ENCODE measurements at places on chromosomes 1 and 21. TPM values are rescaled to one million over a fixed set of nuclear protein-coding genes. Genes with fewer than 3 reads are reported as not detected.
A peak's percentile ranks its signal among the peaks of the same experiment; 100 is the strongest.

- no peak for DNase-seq
Observed at GRCh38 chr1:231396643-231397042, 25.4 kb downstream of the EGLN1 start.

DNA sequence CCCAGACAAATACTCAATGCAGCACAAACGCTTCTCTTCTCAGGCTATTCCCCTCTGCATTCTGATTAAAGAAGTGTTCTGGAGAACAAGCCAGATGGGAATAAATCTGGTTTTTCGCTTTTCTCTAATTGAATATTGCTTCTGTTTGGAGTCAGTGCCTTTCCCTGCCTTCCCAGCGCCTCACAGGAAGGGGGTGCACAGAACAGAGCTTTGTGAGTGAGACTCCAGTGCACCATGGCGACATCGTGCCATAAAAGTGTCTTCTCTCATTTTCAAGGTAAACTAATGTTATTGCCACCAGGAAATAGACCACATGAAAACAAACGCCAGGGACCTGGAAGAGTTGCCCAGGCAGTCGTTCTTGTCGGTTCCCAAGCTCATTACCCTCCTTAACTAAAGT is 43.6 kb upstream of the SLC45A1 start:
- no peak for DNase-seq

DNA sequence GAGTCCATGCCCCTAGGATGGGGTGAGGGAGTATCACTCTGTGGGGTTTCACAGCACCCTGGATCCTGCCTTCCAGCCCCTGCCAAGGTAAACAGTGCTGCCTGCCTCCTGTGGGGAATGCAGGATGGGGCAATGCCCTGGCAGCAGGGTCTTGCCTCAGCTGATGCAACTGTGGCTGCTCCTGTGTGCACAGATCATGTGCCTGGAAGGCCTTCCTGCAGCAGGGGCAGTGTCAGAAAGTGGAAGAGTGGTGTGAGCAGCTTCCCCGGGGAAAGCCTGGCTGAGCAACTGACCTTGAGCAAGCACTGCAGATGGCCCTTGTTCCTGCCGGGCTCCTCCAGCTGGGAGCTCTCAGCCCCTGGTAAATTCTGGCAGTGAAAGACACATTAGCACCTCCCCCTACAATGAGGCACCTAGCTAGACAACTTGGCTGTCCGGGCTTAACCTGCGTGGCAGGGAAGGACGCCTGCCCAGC is 9.9 kb downstream of the TOR3A start:
- DNase-seq: no peak

DNA sequence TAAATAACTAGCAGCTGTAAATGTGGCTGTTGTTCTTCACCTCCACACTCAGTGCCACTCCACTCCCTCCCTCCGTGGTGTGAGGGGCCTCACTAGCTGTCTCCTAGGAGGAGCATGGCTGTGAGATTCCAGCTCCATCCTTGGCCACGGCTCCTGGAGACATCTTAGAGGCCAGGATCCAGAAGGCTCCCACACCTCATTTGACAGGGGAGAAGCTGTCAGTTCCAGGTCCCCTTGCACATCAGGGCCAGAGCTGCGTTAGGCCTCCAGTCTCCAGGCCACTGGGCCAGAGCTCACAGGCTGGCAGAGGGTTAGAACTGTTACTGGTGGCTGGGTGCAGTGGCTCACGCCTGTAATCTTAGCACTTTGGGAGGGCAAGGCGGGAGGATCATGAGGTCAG is 15.0 kb downstream of the PCSK9 start:
- DNase-seq: no peak

DNA sequence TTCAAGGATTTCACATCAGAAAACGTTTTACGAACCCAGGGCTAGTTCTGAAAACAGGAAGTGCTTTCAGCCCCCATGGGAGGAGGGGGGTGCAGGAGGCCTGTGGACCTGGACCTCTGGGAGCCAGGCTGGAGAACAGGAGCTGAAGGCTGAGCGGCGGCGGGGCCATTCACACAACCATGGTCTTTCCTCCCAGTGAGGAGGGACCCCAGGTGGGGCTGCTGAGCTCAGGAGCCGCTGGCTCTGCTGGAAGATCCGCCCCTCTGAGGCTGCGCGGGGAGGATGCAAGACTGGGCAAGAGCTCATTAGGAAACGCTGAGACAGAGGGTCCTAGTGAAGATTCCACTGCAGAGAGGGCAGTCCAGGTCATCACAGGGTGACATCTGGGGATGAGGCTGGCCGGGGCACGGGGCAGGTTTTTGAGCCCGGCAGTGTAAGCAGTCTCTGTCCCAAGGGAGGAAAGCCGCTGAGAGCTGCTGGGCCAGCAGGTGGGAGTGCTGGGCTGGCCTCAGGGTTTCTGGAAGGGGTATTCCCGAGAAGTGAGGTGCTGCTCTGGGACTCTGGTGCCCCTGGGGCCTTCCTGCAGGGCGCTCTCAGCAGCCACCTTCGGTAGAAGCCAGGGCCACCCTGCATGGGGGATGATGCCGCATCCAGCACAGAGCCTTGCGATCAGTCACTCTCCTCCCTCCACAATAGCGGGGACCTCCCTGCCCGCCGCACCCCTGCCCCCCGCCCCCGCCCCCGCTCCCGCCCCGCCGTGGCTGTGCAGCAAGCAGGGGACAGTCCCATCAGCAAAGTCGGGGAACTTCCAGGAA is 7.5 kb downstream of the MX2 start:
- peak; percentile 5 for DNase-seq

DNA sequence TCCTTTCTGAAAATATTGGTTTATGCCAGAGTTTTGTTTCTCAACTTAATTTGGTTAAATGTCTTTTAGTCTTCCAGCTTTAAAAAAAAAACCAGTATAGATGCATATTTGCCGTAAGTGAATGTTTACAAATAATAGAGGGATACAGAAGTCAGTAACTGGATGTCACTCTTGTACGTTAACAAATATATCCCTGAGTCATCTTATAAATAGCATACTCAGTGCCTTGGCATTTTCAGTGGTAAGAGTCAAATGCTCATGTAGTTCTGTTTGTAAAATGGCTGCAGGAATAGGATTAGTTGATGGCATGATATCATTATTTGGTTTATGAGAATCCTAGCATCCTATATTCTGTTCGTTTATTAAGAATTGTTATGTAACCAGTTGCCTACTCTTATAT is 55.4 kb downstream of the SPEN start:
- DNase-seq: no peak

GRCh38 chr1:226051365-226051764 is 11.2 kb upstream of the H3-3A start:
- no peak for DNase-seq

- DNase-seq: no peak
Observed at GRCh38 chr1:1782399-1783221, 4.3 kb upstream of the NADK start.

DNA sequence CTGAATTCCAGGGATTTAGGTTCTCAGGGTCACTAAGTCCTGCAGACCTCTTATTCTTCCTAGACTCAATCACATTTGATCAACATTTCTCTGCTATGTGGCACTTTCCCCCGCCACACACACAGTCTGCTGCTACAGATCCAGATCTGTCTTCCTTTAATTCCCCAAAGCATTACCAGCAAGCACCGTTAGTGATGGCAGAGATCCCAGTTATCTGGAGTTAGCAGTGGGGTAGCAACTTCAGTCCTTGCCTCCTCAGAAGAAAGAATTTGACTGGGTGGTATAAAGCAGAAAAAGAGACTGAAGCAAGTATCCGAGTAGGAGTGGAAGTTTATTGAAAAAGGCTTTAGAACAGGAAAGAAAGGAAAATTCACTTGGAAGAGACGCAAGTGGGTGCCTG is 100.4 kb upstream of the ETV3 start:
- no peak for DNase-seq

DNA sequence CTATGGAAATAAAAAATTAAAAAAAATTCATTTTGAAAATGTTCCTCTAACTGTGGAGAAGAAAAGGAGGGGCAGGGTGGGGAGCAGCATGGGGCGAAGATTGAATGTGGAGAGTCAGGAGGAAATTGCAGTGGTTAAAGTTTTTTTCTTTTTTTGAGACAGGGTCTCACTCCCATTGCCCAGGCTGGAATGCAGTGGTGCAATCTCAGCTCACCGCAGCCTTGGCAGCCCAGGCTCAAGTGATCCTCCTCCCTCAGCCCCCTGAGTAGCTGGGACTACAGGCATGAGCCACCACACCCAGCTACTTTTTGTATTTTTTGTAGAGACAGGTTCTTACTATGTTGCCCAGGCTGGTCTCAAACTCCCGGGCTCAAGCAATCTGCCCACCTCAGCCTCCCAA is 67.6 kb downstream of the ADSS2 start:
- no peak for DNase-seq

DNA sequence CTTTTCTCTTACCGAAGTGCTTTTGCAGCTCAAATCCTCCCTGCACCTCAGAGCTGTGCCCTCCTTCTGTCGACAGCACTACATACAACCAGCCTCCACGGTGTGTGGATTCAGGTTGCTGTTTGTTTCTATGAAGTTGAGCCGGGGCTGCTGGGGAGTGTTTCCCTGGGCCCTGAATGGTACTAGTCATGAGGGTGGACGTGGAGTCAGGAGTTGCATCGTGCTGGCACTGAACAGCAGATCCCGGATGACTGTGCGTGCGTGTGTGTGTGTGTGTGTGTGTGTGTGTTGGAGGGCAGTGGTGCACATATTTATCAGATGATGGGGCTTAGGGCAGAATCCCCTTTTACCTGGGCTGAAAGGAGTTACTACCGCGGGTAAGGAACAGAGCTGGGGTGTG is 47.0 kb downstream of the ACTL8 start:
- no peak for DNase-seq

DNA sequence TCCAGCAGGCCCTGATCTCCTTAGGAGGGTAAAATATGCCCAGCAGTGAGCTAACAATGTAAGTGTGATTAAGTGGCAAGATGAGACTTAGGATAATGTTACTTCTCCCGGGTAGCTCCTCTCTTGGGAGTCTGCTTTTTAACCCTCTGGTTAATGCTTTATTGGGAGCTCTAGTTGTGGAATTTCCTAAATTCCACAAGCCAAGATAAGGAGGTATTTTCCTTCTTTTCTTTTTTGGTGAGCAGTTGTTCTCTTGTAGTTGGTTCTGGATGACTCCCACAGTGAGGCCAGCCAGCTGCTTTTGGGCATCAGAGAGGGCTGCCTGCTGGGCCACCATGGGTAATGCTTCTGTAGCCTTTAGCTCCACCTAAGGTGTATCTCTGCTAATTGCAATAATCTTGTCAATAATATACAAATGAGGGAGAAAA is 19.3 kb downstream of the C1orf52 start:
- DNase-seq: peak; percentile 84

DNA sequence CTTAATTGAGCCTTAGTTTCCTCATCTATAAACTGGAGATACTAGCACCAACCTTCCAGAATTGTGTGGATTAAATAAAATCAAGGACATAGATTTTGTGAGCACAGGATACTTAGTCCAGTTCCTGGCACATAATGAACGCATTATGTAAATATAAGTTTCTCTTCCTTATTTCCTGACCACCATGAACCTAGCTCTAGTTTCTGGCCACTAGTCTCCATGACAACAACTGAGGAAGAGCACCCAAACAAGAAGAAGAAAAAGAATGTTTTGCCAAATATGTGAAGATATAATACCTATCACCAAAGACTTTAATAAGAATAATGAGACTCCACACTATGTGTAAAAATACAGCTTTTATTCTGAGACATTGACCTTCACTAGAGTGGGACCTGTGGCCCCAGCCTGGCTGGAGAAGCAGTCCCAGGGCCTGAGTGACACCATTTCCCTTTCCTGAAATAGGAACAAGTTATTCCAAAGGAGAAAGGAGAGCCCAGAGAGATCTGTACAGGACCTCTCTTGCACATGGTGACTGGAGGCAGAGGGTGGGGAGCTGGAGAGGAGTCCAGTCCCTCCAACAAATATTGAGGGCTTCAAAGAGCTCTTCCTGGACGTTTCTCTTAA is 940 bp upstream of the USF1 start:
- no peak for DNase-seq

- no peak for DNase-seq
Observed at GRCh38 chr1:243269461-243269801, 13.6 kb downstream of the SDCCAG8 start.

GRCh38 chr1:212622906-212623305 is 14.3 kb downstream of the ATF3 start:
- DNase-seq: no peak

- DNase-seq: peak; percentile 55
Observed at GRCh38 chr1:11749203-11749689, 12.7 kb upstream of the C1orf167 start.

DNA sequence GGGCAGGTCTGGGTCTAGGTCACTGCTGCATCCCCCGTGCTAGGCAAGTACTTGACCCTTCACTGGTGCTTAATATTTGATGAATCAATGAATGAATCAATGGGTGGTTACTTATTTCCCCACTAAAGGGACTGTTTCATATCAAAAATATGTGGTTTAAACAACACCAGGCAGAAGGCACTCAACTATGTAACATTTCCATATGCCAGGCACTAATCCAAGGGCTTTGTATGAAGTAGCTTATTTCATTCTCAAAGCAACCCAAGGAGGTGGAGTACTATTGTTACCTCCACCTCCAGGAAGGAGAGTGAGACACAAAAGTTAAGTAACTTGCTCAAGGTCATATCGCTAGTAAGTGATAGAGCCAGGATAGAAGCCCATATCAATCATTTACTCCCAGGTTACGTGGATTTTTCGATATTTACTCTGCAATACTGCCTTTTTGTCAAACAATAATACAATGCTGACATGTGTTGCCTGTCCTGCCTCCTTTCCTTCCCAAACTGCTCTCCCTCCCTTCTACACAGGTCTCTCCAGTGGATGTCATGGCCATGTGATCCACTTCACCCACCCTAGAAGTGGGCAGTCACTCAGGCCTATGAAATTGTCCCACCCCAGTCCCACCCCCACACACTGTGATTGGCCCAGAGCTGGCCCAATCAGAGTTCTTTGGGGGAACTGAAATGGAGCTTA is 142.8 kb downstream of the ETS2 start:
- DNase-seq: no peak

The HAO2 gene
- not detected for total RNA-seq

The EDN2 gene
- total RNA-seq: not detected

The HECTD3 gene
- total RNA-seq: 29.2 TPM

The TAS1R1 gene
- not detected for total RNA-seq

The CHRNB2 gene
- total RNA-seq: 3.5 TPM

The ADCY10 gene
- 0.44 TPM for total RNA-seq

The AGL gene
- total RNA-seq: 11.9 TPM

The SH2D1B gene
- 0.11 TPM for total RNA-seq

The LCK gene
- not detected for total RNA-seq

The OR2L8 gene
- total RNA-seq: not detected

The RXRG gene
- not detected for total RNA-seq

The SLC1A7 gene
- total RNA-seq: not detected

The TAL1 gene
- total RNA-seq: 0.11 TPM

The UBE2J2 gene
- total RNA-seq: 92.8 TPM

The RNU1-4 gene
- total RNA-seq: 1,866 TPM

All from A673 (cell line).